Activated CD8-positive, alpha-beta memory T cell treated with anti-CD3 and anti-CD28 coated beads, Interleukin-2, amount 50 U/mL, for 48 hours (primary cell): ENCODE measurements at places on chromosomes 1 and 21.

- no peak for DNase-seq
Observed at GRCh38 chr21:21182401-21183010, 184.3 kb downstream of the NCAM2 start.

GRCh38 chr1:182041615-182042014 is 19.9 kb downstream of the ZNF648 start:
- no peak for DNase-seq

- DNase-seq = no peak
Observed at GRCh38 chr1:59318271-59318860, 21.5 kb downstream of the FGGY start.

- DNase-seq = no peak
Observed at GRCh38 chr1:42910985-42911384, 47.7 kb downstream of the SLC2A1 start.

DNA sequence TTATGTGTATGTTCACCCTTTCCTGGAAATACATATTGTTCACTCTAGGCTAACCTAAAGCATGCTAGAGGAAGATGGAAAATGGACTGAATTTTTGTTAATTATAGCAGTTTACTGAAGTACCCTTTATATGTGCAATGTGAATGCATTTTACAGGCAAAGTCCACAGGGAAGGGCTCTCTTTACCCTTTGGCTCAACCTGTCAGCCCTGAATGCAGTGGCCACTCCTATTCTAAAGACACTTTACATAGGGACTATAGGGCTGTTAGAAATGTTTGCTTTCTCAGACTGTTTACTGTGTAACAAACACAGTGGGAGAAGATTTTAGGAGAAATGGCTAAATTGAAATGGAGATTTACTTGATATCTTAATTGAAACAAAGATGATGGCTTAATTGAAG is 78.5 kb downstream of the BRINP2 start:
- DNase-seq = no peak

GRCh38 chr1:185804206-185804605 is 70.0 kb downstream of the HMCN1 start:
- no peak for DNase-seq

DNA sequence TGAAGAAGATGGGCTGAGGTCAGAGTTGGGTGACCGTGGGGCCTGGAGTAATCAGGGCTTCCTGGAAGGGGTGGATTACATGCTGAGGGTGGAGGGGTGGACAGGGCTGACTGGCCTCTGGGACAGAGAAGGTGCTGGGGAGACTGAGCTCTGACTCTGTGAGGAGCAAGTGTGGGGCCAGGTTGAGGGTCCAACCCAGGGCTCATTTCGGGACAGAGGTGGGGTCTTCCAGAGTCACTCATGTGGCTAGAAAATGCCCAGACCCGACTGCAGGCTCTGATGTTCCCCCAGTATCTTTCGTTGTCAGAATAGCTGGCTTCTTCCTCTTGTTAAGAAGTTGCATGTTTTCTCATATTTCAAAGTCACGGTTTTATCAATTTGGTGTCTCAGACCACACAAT is 311.8 kb downstream of the PTPRU start:
- peak; percentile 26 for DNase-seq

DNA sequence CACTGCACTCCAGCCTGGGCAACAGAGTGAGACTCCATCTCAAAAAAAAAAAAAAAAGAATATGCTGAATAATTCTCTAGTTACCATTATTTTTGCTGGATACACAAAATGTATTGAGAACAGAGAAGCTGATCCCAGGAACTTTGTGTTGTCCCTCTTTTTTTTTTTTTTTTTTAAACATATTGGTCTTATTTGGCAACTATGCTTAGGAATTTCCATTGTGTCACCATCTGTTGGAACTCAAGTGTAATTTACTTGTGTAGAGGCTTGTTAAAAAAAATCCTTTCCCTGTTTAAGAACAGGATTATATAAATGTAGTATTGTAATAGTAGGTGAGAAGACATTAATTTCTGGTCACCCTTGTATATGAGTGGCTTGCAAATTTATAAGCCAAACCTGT is 28.6 kb downstream of the CAMSAP2 start:
- no peak for DNase-seq

DNA sequence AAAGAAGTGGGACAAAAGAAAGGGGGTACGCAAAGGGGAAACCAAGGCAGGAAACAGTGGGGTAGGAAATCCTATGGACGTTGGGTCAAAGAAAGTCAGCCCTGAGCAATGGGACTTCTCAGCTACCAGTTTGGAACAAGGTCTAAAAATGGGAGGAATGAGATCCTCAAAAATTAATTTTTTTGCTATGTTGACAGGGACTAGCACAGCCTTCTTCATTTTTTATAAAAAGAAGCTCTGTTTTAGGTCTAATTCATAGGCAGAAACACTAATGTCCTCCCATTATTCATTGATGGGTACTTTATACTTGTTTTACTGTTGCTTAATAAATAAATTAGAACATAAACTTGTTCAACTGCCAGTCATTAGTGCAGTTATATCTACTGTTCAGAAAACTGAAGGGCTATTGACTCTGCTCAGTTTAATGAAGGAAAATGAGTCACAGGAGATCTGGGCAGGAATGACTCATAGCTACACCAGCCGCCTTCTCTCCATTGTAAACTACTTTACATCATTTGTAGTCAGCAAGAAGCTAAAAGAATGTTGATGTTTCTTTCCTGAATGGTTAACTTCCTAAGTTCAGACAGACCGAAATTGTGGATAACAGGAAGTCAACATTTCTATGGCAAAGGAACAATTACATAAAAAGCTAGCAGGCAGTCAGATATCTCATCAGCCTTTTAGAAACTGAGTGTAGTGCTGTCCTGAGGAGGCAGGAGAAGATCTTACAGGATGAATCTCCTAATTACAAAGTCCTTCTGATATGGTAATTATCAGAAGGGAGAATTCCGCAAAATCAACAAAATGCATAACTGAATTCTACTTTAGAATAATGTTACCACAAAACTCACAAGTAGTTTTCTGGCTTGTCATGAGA is 356.4 kb upstream of the PKN2 start:
- DNase-seq = no peak

DNA sequence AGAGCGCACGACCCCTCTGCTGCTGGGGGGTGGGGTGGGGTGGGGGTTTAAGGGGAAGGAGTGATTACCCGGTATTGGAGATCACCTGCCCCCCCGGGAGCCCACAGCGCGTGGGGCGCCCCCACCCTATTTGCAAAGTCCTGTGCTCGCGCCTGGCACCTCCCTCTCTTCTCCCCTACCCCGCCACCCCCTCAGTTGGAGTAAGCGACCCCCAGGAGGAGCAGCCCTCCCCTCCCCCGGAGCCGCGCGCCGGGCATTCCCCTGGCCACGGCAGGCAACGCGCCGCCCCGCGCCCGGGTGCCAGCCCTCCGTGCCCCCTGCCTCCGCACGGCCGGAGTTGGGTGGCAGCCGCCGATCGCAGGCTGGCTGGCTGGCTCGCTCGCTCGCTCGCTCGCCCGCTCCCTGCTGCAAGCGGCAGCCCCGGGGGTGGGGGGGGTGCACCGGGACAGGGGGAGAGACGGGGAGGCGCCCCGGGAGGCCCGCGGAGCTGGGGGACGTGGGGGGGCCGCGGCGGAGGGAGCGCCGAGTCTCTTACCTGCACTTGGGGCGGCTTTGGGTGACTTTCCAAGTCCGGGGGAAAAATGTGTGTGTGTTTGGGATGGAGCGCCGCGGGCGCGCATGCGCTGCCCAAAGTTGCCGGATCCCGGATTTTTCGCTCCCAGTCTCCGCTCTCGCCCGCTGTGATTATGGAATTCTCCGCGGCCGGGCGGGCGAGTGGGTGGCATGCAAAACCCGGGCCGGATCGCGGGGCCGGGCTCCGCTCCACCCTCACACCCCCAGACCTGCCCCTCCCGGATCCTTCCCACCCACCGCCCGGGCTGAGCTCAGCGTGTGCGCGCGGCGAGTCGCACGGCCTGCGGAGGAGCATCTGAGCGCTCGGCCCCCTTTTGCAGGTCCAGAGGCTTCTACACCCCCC is at the start of gene CASZ1:
Gene CASZ1 (minus strand): TSS at position 618 of the 916 bp plus-strand sequence. CDS start 102,757 bp downstream, outside the sequence.
- DNase-seq = no peak

- no peak for DNase-seq
Observed at GRCh38 chr1:197076585-197076984, 9.5 kb upstream of the F13B start.

DNA sequence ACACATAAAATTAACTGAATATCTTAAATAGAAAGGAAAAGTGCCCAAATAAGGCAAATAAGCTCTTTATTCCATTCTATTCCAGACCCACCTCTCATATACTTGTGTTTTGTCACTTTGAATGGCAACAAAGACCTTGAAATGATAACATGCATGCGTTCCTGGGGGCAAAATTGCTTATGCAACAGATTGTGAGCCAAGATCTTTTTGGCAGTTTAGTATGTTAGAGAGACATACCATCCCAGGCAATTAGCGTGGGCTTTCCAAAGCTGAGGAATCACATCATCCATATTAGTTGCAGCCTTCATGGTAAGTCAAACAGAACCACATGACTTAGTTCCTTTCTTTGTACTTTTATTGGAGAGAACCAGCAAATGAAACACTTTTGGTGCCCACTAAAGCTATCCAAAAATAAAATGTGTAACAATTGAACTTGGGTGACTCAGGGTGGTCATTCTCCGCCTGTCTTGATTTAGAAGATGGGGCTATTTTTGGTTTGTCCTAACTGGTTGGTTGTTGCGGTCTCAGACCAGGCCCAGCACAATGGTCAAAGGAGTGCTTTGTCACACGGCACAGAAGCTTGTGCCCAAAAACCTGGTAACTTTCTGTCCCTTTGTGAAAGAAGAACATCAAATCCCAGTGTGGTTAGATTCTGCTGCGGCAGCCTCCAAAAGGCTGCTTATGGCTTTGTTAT is 68.7 kb upstream of the ATF3 start:
- no peak for DNase-seq

DNA sequence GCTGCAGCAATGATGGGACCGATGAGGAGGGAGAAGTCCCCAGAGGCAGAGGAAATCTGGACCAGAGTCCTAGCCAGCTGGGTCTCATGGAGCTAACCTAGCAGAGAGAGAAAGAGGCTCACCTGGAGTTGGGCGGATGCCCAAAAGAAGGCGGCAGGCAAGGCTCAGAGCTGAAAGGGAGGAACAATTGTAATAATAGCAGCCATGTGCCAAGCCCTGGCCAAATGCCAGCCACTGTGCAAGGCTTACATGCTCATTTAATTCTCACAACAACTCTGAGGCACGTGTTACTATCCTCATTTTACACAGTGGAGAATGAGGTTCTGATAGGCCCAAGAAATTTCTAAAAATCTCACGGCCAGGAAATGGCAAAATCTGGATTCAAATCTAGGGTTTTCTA is 50.0 kb upstream of the ZNF648 start:
- DNase-seq = no peak

GRCh38 chr1:26690576-26691031 is 5.2 kb upstream of the ARID1A start:
- DNase-seq = no peak

DNA sequence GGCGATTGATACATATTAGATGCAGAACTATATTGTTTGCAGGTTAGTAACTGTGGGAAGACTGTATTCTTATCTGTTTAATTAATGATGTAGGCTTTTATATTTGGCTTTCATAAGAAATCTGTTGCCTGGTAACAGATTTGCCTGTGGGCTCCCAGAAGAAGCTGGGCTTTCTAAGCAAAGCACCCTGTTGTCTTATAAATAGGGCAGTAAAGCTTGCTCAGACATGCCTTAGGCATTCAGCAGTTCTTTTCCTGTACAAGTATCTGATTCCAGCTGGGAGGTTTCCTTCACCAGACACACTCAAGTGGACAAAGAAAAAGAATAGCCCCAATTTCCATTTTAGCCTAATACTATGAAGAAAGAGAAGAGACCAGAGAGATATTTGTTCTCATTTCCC is 524.0 kb downstream of the LRRIQ3 start:
- no peak for DNase-seq

- DNase-seq = no peak
Observed at GRCh38 chr21:44969066-44969670, 29.3 kb downstream of the SLX9 start.

GRCh38 chr21:45952974-45953373 is 28.6 kb upstream of the COL6A1 start:
- DNase-seq = no peak

DNA sequence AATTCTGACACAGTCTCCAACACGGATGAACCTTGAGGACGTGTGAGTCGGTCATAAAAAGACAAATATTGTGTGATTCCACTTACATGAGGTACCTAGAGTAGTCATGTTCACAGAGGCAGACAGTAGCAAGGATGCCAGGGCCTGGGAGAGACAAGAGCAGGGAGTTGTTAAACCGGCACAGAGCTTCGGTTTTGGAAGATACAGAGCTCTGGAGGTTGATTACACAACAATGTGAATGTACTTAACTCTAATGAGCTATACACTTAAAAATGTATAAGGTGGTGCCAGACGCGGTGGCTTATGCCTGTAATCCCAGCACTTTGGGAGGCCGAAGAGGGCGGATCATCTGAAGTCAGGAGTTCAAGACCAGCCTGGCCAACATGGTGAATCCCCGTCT is 37.8 kb upstream of the NEK2 start:
- no peak for DNase-seq

DNA sequence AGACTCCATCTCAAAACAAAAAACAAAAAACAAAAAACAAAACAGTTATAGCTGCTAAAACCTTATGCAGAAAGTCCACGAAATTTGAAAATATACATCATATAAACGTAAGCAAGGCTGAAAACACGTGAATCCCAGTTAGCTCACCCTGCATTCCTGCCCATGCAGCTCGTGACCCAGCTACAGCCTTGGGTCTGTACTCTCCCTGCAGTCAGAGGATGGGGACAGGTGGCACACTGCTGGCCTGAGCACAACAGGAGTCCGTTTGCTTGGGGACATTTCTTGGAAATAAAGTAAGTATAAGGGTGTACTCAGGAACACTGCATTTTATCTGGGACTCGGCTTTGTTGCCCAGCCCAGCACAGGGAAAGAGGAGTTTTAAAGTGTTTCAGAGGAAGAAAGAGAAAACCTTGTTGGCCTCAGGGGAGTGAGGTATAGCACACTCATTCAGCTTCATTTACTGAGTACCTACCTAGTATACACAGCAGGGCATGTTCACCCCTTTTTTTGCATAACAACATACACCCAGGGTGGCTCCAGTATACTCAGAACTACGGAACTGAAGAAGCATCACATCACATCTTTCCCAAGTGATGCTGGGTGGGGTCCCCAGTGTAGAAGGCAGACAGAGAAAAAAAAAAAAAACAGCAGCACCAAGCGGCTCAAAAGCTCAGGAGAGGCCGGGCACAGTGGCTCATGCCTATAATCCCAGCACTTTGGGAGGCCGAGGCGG is 44.1 kb downstream of the CAPZB start:
- DNase-seq = no peak

- DNase-seq = no peak
Observed at GRCh38 chr1:6547301-6547700, 7.0 kb downstream of the NOL9 start.

GRCh38 chr1:19239876-19240275 is 11.4 kb downstream of the EMC1 start:
- DNase-seq = no peak

DNA sequence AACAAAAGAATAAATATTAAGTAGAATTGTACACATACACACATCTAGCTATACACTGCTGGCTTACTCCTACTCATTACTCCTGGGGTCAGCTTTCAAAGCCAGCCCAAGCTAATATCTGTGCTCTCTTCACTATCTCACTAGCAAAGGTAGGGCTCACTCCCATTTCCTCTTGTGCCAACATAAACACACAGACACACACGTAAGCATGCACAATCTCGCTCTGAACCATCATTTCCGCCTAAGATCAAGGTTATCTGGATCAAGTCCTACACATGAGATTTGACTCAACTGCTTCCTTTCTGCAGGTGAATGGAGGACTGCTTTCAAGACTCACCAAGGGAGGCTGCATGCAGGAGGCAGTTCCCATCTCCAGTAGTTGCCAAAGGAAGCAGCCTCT is 28.8 kb upstream of the MTMR11 start:
- no peak for DNase-seq
